ENCODE measurements at places on chromosomes 11 and 22. TPM values are rescaled to one million over a fixed set of nuclear protein-coding genes. Genes with fewer than 3 reads are reported as not detected.

Gene LPXN
- polyA plus RNA-seq, result 8.9 TPM

Gene SORL1
- 31.6 TPM for polyA plus RNA-seq

GRCh38 chr11:11029027-11029426 is 171.2 kb upstream of the ZBED5 start:
- no peak for DNase-seq

- DNase-seq, result no peak
Measured at GRCh38 chr22:44782363-44782963, 30.1 kb downstream of the ARHGAP8 start.

Data from renal pelvis (tissue), 12 donors.